ENCODE measurements at places on chromosomes 7 and 10.

DNA sequence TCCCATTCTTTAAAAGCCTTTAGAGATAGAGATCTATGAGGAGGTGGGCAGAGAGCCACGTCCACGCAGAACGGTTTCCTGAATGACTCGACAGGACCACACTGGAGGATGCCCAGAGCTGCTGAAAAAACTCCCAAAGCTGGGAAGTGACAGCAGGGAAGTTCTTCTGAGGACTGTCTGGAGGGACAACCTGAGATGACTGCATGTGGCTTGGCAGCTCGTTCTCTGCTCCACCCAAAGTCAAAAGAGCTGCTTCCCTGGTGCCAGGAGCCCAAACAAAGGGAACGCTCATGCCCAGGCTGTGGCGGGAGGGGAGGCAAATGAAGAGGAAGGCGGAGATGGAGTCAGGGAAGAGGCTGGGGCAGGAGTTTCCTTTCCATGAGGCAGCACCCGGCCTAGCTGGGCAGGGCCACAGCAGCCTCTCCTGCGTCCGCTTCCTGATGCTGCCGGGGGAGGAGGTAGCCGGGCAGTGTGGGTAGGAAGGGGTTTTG lies 95.4 kb downstream of the CCDC3 start:
- no peak for DNase-seq

GRCh38 chr7:127871226-127871625 lies 160.0 kb downstream of the LRRC4 start:
- no peak for DNase-seq

DNA sequence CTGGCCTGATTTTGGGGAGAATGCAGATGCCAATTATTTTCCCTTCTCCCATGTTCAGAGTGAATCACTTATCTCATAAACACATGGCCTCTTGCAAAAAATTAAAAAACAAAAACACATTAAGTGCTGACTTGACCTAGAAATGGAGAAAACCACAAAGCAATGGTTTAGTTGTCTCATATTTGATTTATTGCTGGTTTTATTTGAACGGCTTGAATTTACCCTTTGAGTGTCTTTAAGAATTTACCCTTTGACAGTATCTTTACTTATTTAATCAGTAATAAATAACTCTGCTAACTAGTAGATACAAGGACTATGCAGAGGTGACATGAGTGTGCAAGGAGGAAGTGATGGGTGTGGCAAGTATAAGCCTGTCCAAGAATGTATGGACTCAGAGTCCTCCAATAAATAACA lies 68.1 kb upstream of the GSDME start:
- DNase-seq = no peak

DNA sequence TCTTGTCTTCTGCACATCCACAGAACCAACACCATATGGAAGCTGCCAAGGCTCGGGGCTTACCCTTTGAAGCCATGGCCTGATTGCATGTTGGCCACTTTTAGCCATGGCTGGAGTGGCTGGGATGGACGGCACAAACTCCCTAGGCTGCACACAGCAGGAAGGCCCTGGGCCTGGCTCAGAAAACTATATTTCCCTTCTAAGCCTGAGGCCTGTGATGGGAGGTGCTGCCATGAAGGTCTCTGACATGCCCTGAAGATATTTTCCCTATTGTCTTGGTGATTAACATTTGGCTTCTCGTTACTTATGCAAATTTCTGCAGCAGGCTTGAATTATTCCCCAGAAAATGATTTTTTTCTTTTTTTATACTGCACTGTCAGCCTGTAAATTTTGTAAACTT lies 387.0 kb upstream of the KCND2 start:
- DNase-seq = no peak

GRCh38 chr10:130470973-130471372 lies 334.8 kb downstream of the GLRX3 start:
- no peak for DNase-seq

DNA sequence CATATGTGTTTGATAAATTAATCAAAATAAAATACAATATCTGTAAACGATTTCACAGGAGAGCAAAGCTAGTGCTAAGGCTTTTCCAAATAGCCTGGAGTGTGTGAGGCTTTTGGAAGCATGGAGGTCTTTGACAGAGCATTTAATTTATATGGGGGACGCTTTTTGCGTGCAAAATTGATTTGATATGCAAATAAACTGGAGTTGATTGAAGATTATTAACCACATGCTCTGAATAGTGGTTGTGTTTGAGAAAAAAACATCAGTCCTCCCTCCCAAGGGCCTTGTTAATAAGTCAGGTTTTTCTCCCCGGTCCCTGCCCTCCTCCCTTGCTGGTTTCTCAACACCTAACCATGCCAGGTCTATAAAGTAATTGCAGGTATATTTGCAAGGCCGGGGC lies 85.1 kb upstream of the FGFR2 start:
- no peak for DNase-seq

- no peak for DNase-seq
Measured at GRCh38 chr10:88974446-88975376, 15.9 kb upstream of the FAS start.

DNA sequence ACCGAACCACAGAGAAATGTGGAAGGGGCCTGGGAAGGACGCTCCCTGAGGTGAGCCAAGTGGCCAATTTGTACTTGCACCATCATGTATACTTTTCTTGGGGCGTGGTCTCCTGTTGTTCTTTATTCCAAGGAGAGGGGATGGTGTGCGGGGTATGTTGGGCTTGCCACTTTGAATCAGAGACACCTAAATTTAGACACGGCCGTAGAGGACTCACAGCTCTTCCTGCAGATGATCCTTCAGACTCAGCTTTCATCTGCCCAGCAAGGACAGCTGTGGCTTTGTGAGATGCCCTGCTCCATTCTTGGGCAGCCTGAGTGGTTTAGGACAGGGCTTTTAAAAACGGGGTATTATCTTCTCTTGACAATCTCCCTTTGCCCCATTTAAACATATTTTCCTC lies 473.2 kb downstream of the REEP3 start:
- no peak for DNase-seq
